Psoas muscle (tissue), 8 donors: ENCODE measurements at places on chromosomes 5 and 9. TPM values are rescaled to one million over a fixed set of nuclear protein-coding genes. Genes with fewer than 3 reads are reported as not detected.

ROR2 gene
- total RNA-seq = 0.11 TPM

KIAA1958 gene
- 4.1 TPM for total RNA-seq

DNA sequence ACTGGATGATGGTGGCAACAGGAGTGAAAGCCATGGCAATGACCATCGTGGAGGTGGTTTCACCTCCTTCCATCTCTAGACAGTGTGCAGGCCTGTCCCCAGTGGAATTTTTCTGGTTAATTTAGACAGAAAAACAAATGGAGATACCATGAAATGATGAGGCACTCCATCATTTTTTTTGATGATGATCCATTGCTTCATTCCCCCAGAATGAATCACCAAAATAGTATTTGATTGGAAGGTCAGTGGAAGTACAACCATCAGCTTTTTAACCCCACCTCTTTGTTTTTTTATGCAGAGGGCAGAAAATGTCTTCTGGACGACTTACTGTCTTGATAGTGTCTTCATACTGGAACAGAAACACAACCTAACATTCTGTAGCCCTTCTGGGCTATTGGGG lies 42.6 kb upstream of the ADRA1B start:
- DNase-seq = no peak
- peaks cover 3% of the 10 kb centered on the region for H3K4me1 ChIP-seq
- no peaks in the 10 kb centered on the region for H3K27me3 ChIP-seq
- no peak overlapping the region for H3K4me3 ChIP-seq
- no peak overlapping the region for H3K27ac ChIP-seq

GRCh38 chr9:105244734-105245028 lies 230 bp downstream of the SLC44A1 start:
- no peak for DNase-seq
- H3K36me3 ChIP-seq = no peaks in the 10 kb centered on the region
- peak overlapping the region; percentile 80 for H3K27ac ChIP-seq
- peaks cover 9% of the 10 kb centered on the region for H3K4me1 ChIP-seq
- H3K27me3 ChIP-seq = no peaks in the 10 kb centered on the region
- peak overlapping the region; percentile 83 for H3K4me3 ChIP-seq

- peaks cover 27% of the 10 kb centered on the region for H3K4me1 ChIP-seq
- no peaks in the 10 kb centered on the region for H3K36me3 ChIP-seq
- no peak overlapping the region for H3K4me3 ChIP-seq
Measured at GRCh38 chr5:139698490-139699146, 50.5 kb downstream of the CXXC5 start.

- H3K4me1 ChIP-seq = no peaks in the 10 kb centered on the region
- no peaks in the 10 kb centered on the region for H3K36me3 ChIP-seq
- no peak overlapping the region for H3K4me3 ChIP-seq
- H3K27me3 ChIP-seq = no peaks in the 10 kb centered on the region
Measured at GRCh38 chr5:122723606-122724352, 51.1 kb upstream of the SNX2 start.

DNA sequence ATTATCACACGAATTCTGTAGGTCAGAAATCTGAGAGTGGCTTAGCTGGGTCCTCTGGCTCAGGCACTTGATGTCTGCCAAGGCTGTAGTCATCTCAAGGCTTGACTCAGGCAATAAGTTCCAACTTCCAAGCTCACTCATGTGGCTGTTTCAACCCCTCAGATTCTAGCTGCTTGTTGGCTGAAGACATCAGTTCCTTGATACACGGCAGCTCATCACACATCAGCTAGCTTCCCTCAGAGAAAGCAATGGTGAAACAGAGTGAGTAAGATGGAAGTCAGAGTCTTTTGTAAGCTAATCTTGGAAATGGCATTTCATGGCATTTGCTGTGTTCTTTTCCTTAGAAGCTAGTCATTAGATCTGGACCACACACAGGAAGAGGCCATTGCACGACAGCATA lies 204.2 kb upstream of the PTGER4 start:
- H3K4me3 ChIP-seq = no peak overlapping the region
- no peak overlapping the region for H3K27ac ChIP-seq
- no peaks in the 10 kb centered on the region for H3K36me3 ChIP-seq
- DNase-seq = no peak
- H3K4me1 ChIP-seq = no peaks in the 10 kb centered on the region
- no peaks in the 10 kb centered on the region for H3K27me3 ChIP-seq

DNA sequence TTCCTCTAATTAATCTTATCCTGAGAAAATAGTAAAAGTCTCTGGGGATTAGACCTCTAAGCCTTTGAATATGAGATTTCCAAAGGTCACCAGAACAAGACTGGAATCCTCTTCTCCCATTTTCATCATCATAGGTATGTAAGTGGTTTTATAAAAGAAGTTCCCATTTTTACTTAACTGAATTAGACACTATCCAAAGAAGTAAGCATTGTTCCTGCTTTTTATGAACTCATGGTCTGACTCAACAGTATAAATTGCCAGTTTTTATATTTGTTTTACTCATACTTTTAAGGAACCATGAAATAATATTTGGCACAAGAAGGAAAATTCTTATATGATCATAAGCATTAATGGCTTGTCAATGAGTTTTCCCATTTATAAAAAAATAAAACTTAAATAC lies 167.1 kb upstream of the ADRA1B start:
- no peak overlapping the region for H3K27ac ChIP-seq
- H3K27me3 ChIP-seq = no peaks in the 10 kb centered on the region
- DNase-seq = no peak
- H3K4me3 ChIP-seq = no peak overlapping the region
- H3K4me1 ChIP-seq = no peaks in the 10 kb centered on the region

GRCh38 chr5:138596105-138596881 lies 21.1 kb upstream of the HSPA9 start:
- H3K4me1 ChIP-seq = no peaks in the 10 kb centered on the region
- H3K27me3 ChIP-seq = no peaks in the 10 kb centered on the region
- no peaks in the 10 kb centered on the region for H3K36me3 ChIP-seq
- no peak overlapping the region for H3K4me3 ChIP-seq
- DNase-seq = no peak

DNA sequence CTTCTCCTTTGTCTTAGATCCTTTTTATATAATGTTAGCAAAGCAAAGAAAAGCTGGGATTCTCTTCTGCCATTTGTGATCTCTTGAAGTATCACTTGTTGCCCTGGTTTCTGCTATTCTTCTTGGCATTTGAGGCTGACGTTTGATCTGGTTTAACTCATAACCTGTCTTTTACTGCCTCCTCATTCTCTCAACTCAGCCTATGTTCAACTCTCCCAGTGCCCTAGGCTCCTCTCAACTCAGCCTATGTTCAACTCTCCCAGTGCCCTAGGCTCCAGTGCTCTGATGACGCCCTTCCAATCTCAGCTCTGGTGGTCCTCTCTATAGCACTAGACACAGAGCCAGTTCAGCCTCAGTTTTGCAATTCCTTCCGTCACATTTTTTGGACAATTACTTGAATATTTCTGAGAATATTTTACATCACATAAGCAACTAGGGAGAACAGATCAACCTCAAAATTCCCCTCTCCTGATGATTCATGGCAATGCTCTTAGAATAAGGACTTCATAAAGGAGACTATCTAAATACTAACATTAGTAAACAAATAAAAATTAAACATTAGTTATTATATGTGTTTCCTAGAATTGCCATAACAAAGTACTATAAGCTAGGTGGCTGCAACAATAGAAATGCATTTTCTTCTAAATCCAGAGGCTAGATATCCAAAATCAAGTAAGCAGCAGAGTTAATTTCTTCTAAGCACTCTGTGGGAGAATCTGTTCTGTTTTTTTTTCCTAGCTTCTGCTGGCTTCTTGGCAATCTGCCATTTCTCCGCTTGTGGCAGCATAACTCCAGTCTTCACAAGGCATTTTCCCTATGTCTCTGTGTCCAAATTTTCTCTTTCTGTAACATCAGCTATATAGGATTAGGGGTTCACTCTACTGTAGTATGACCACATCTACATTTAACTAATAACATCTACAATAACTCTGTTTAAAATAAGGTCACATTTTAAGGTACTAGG lies 662.1 kb upstream of the FTMT start:
- no peak overlapping the region for H3K27ac ChIP-seq
- no peaks in the 10 kb centered on the region for H3K4me1 ChIP-seq
- DNase-seq = no peak
- H3K36me3 ChIP-seq = no peaks in the 10 kb centered on the region
- no peak overlapping the region for H3K4me3 ChIP-seq

- no peaks in the 10 kb centered on the region for H3K36me3 ChIP-seq
- no peak within 1 kb of the TSS for H3K27ac ChIP-seq
- peak within 1 kb of the TSS; percentile 65 for H3K4me3 ChIP-seq
- DNase-seq = peak; percentile 56
Measured at GRCh38 chr5:110726249-110727024, at the start of gene TMEM232. Gene TMEM232 (minus strand): TSS chr5:110726671. CDS start chr5:110667352, 59,319 bp downstream.

DNA sequence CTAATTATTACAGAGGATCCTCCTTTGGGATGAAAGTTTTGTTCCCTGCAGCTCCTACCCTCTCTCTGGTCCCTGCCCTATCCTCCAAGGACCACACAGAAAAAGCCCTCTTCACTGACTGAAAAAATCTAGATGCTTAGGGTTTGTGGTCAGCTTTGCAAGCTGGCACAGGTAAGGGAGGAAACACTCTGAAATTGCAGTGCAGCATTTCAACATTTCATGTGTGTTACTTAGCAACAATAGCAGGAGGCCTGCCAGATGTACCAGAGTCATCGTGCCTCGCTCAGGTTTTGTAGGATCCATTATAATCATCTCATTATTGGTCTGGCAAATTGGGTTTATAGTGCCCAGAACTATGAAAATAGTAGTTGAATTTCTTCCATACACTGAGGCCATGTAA lies 109.5 kb downstream of the PALM2AKAP2 start:
- DNase-seq = no peak
- no peaks in the 10 kb centered on the region for H3K36me3 ChIP-seq
- H3K27ac ChIP-seq = no peak overlapping the region
- H3K4me1 ChIP-seq = peaks cover 19% of the 10 kb centered on the region
